Fibroblast of skin of scalp (primary cell): ENCODE measurements at places on chromosomes 13 and 19.

DNA sequence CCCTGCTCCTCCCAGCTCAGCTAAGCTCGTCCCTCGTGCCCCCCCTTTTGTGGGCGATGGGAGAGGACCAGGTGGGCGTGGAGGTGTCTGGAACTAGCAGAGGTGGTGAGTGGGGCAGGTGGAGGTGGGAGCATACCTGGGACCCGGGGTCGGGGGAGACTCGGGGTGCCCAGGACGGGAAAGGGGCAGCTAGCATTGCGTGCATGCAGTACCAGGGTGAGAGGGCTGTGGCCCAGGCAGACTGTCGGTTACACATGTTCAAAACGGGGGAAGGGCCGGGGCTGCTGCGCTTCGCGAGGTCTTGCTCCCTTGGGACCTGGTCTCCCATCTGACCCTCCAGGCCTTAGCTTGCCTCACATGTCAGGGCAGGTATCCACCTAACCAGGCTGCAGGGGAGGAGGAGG lies 9.1 kb downstream of the TLE5 start:
- DNase-seq = no peak

GRCh38 chr13:113121928-113122471 lies 599 bp upstream of the F10 start:
- DNase-seq = no peak

GRCh38 chr19:14006085-14006765 lies at the start of gene RFX1:
Gene RFX1, minus strand, starts transcription at chr19:14006320. Its CDS starts 12,477 bp downstream, at chr19:13993843.
- DNase-seq = peak; percentile 100

- DNase-seq = peak; percentile 26
Measured at GRCh38 chr19:12913851-12914690, 5.0 kb downstream of the SYCE2 start.

DNA sequence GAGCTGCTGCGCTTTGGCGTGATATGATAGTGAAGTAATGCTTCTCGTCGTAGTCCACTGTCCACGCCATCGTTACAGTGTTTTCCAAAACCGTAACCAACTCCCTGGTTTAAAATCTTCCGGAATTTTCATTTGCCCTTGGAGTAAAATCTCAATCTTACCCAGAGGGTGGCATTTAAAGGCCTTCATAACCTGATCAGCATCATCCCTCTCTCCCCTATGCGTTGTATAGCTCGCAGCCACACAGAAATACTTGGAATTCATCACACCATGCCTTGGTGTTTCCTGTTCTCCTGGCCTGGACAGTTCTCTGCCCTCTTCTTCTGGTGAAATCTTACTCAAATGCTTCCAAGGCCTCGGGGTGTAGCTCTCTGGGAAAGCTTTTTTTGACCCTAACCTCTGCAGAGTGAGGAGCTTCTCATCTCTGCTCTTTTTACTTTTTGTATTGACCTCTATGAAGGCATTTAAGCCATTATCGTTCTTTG lies 839 bp downstream of the MPHOSPH8 start:
- peak; percentile 32 for DNase-seq

- DNase-seq = no peak
Measured at GRCh38 chr13:40186041-40186440, 480.4 kb downstream of the FOXO1 start.

- DNase-seq = no peak
Measured at GRCh38 chr19:3669082-3669946, 31.0 kb downstream of the PIP5K1C start.

- no peak for DNase-seq
Measured at GRCh38 chr13:107361666-107362065, 793.7 kb upstream of the ARGLU1 start.

DNA sequence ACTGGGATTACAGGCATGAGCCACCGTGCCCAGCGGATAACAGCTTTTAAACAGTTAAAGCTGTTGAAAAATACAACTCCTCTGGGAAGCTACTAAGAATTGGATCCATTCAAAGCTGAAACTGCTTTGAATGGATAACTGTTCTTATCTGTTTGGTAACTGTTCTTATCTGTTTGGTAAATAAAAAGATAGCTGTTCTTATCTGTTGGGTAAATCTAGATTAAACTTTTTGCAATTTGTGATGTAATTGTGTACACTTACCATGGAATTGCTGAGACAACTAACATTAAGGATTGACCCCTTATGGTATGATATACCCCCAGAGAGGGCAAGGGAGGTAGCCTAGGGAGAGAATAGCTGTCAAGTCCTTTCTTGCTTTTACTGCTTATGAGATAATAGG lies 27.9 kb upstream of the SPART start:
- DNase-seq = no peak

DNA sequence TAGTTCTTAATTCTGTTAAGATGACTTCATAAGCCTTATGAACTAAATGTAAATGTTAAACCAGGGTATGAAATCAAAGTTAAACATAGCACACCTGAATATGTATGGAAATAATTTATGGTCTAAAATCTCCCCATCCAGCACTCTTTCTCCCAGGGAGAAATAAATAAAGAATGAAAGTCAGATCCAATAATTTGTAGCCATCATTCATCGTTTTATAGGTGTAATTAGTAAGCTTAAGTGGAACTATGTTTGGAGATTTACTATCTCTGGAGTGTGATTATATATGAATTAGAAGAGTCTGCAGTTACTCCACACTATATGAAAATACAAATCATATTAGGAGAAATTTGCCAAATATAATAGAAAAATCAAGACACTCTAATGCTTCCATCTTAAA lies 405.1 kb downstream of the DACH1 start:
- DNase-seq = no peak

- DNase-seq = no peak
Measured at GRCh38 chr19:1221904-1222255, 15.9 kb downstream of the CBARP start.

DNA sequence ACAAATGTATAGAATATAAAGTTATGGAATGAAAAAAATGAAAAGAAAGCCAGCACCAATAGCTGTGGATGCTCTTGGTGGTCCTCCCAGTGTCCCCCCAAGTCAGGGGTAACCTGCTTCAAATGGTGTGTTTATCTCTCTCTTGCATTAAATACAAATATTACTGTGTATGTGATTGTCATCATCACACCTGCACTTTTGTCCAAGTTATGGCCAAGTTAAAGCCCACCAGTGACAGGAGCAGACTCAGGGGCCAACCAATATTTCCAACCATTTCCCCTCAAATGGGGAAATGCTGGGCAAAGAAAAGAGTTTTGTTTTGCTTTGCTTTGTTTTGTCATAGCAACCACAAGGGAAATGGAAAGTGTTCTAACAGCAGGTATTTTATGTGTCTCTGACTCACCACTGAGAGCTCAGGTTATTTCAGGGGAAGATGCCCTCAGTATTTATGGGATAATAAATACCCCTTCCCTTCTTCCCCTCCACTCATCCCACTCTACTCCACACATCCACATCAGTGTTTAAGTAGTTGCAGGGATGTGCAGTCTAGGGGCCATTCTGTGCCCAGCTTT lies 133.6 kb downstream of the COL4A1 start:
- no peak for DNase-seq

- no peak for DNase-seq
Measured at GRCh38 chr19:40235238-40236025, 8.9 kb upstream of the CCNP start.

DNA sequence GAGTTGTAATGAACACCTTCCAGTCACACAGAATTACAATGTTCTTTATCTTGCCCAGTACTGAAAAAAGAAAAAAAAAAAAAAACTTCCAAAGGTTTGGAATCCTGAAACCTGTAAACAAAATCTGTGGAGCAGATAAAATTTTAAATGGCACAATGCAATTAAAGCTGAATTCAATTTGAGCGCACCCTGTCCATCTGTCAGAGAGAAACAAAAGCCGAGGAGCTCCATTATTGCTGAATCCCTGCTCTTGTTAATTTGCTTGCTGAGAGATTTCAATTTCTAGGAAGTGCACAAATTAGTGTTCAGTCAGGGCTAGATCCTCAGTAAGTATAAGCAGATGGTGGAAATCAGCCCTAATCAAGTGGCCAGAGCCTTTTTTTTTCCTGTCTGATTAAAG lies 65.2 kb downstream of the DACH1 start:
- DNase-seq = no peak

GRCh38 chr13:111895896-111896821 lies 170.8 kb upstream of the SOX1 start:
- DNase-seq = no peak

DNA sequence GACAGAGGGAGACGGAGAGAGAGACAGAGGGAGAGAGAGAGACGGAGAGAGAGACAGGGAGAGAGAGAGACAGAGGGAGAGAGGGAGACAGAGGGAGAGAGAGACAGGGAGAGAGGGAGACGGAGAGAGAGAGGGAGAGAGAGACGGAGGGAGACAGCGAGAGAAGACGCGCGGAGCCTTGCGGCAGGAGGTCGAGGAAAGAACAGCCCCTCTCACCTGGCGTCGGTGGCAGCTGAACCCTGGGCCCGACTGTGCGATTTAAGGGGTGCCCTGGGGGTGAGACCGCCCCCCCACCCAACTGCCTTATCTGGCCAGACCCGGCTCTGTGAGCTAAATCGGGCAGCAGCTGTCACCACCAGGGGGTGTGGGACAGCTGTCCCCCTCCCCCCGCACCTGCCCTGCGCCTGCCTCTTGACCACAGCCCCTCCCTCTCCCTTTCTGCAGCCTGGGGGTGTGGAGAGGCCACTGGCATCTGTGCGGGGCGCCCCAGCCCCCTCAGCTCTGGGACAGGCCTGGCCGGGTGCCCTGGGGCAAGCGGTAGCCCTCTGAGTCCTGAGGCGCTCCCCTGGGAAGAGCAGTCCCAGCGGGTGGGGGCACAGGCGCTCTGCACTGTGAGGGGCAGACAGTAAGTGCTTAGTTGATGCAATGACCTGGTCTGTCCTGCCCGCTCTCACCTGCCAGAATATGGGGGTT lies 10.8 kb downstream of the JOSD2 start:
- no peak for DNase-seq

GRCh38 chr13:40653527-40654318 lies 12.7 kb downstream of the FOXO1 start:
- no peak for DNase-seq

- DNase-seq = no peak
Measured at GRCh38 chr19:12723381-12723640, 421 bp downstream of the TNPO2 start.

DNA sequence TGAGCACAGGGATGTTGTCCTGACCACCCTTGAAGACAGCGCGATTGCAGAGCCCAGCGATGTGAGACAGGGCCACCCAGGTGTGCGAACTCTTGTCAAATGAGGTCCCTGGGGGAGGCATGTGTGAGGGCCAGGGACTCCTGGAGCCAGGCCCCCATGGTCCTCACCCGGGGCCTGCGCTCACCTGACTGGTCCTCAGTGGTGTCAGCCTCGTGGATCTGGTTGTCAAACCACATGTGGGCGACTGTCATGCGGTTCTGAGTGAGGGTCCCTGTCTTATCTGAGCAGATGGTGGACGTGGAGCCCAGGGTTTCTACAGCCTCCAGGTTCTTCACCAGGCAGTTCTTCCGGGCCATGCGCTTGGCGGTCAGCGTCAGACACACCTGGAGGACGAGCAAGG lies 12.3 kb downstream of the ATP1A3 start:
- DNase-seq = no peak

- DNase-seq = no peak
Measured at GRCh38 chr19:2455851-2456570, 748 bp downstream of the LMNB2 start.

DNA sequence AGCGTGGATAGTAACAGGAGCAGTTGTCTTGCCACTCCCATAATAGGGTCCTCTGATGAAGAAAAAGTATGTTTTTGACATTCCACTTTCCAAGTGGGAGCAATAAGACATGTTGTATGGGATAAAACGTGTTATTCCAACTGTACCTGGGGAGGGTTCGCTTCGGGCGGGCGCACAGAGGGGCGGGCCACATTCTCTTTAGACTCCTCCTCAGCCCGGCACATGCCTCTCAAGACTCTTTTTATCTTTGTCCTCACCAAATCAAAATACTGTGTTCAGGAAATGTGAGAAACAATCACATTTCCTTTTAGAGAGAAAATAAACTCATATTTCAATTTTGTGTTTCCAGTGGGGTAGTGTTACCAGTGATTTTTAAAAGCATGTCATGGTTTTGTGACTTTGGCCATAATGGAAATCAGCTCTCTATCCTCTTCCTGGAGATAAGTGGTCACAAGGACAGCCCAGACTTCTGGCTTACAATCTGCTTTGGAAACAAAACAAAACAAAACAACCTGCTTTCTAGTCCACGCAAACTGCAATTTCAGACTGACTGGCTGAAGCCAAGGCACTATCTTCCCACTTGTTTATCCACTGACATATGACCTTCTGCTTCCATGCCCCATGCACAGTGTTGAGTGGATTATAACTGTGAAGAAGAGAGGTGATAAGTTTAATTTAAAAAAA lies 276.1 kb downstream of the NALCN start:
- DNase-seq = no peak

GRCh38 chr13:65966991-65967451 lies 1263.1 kb downstream of the PCDH9 start:
- DNase-seq = peak; percentile 47

- DNase-seq = no peak
Measured at GRCh38 chr19:38262585-38263268, 1.6 kb upstream of the SPINT2 start.

- no peak for DNase-seq
Measured at GRCh38 chr19:531753-532560, at the start of gene CDC34. Gene CDC34, plus strand, starts transcription at chr19:531760. Its CDS starts 172 bp downstream, at chr19:531932.

- DNase-seq = no peak
Measured at GRCh38 chr19:35955881-35956634, 19.9 kb downstream of the LRFN3 start.

DNA sequence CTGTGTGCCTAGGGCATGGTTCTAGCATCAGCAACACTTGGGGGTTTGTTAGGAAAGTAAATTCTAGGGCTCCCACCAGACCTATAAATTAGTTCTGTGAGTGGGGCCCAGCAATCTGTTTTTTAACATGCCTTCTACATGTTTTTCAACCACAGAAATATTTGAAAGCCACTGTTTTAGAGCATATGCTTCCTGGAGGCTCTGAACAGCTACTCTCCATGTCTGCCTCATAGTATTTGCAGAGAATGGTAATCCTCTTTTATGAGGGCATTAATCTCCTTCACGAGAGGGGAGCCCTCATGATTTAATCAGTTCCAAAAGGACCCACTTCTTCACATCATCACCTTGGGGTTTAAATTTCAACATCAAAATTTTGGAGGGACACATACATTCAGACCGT lies 6.0 kb downstream of the SPATA13 start:
- DNase-seq = no peak

DNA sequence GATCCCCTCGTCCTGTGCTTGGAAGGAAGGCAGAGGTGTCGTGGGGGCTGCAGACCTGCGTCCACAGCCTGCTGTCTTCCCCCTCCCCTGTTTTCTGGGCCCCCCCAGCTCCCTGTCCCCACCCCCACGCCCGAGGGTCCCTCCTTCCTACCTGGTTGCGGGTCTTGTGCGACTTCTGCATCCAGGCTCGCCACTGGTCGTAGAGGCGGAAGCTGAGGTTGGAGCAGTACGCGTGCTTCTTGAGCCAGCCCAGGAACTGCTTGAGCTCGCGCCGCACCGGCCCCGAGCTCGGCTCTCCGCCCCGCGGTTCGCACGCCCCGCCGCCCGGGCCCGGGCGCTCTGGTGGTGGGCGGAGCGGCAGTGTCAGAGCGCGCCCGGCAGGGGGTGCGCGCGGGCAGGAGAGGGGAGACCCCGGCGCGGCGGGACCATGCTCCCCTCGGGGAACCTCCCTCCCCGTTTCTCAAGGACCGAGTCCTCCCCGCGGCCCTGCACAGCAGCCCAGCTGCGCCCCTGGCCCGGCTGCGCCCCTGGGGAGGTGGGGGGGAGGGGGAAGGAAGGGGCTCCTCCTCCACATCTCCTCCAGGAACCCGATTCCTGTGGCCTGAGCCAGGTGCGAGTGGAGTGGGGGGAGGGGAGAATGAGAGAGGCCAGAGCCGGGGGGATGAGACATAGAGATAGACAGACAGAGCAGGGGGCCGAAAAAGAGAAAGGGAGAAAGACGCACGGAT lies 5.7 kb downstream of the REX1BD start:
- peak; percentile 70 for DNase-seq
